ENCODE measurements at places on chromosomes 7 and 10.
A peak's percentile ranks its signal among the peaks of the same experiment; 100 is the strongest.

GRCh38 chr10:4581929-4582328 is 244.1 kb upstream of the AKR1E2 start:
- no peak for DNase-seq

- DNase-seq, result no peak
Observed at GRCh38 chr7:81780914-81781693, 11.3 kb upstream of the HGF start.

GRCh38 chr10:124262971-124263370 is 155.8 kb downstream of the OAT start:
- DNase-seq, result no peak

DNA sequence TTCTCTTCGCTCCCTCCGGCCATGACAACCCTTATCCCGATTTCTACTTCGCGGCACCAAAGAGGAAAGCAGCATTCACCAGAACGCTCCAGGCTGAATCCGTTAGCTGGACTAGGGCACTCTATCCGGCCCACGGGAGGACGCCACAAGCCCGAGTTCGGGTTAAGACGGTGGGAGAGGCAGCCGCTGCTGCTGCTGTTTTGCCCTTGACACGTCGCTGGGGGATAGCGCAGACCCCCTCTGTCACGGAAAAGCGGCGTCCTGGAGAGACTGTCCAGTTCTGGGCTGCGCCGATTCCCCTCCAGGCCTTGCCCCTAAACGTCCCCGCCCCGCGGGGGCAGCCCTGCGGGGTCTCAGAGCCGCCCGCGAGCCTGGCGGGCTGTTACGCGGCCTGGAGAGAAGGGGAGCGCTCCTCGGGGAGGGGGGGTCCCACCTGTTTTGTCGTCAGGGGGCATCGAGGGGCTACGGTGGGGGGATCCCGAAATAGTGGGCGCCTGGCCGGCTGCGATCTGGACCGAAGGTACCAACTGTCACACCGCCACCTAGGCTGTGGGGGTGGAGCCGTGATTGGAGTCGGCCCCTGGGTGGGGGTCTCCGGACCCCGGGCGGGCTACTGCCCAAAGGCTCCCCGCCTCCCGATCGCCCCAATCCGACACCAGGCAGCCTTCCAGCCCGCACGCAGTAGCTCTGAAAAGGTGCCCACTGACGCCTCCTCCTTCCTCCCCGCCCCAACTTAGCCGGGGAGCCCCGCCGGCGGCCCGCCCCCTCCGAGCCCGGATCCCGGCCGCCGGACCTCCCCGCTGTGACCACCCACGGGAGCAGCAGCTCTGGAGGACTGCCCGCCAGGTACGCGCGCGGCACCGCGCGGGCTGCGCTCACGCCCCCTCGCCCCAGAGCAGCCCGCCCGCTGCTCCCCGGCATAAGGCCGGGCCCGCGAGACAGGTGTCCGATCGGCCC is 772 bp downstream of the SGMS1 start:
- DNase-seq, result peak; percentile 50

GRCh38 chr7:75567948-75568595 is 76.0 kb downstream of the SPDYE5 start:
- no peak for DNase-seq

- peak; percentile 32 for DNase-seq
Observed at GRCh38 chr7:74288034-74288881, 949 bp upstream of the CLIP2 start.

Data from fibroblast of pulmonary artery (primary cell).